Muscle of leg (tissue), 16 donors: ENCODE measurements at places on chromosomes 2 and 18.
A peak's percentile ranks its signal among the peaks of the same experiment; 100 is the strongest.

- H3K4me1 ChIP-seq = peaks cover 30% of the 10 kb centered on the region
- H3K27me3 ChIP-seq = no peaks in the 10 kb centered on the region
- peaks cover 39% of the 10 kb centered on the region for H3K36me3 ChIP-seq
These were observed 99.6 kb upstream of the MCFD2 start for GRCh38 chr2:47015206-47015605.

GRCh38 chr2:206824993-206825392, 59.6 kb downstream of the FASTKD2 start:
- no peak for DNase-seq
- H3K27ac ChIP-seq = no peak overlapping the region
- H3K36me3 ChIP-seq = no peaks in the 10 kb centered on the region
- no peaks in the 10 kb centered on the region for H3K4me1 ChIP-seq
- no peak overlapping the region for H3K4me3 ChIP-seq

DNA sequence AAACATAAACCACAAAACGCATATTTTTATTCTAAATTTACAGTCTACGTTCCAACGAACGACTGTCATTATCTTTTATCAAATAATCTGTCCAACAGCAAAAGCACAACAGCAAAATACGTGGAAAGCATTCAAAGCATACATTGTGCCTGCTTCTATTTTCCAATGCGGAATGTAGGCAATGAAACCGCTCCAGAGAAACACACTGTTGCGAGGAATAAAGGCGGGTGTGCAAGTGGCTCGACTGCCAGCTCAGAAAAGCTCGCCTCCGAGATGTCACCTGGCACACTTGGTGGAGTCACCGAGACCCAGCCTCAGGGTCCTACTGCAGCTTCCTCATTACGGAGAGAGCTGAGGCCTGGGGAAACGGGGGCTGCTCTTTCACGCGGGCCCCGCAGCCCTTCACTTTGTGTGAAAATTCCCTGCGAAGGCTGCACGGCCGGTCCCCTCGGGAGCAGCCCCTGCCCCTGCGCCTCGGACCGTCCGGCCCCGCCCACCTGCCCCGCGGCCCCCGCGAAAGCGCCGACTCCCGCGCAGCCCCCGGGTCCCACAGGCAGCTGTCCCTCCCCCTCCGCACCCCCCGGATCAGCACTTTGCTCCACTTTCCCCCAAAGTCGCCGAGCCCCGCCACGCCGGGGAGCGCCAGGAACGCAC, 752 bp downstream of the MGAT4A start:
- H3K36me3 ChIP-seq = no peaks in the 10 kb centered on the region
- H3K4me3 ChIP-seq = peak overlapping the region; percentile 47
- H3K27me3 ChIP-seq = peaks cover 5% of the 10 kb centered on the region
- H3K27ac ChIP-seq = peak overlapping the region; percentile 39
- no peaks in the 10 kb centered on the region for H3K4me1 ChIP-seq

- no peak for DNase-seq
- H3K27ac ChIP-seq = peak overlapping the region; percentile 10
- H3K4me3 ChIP-seq = no peak overlapping the region
- H3K4me1 ChIP-seq = peaks cover 10% of the 10 kb centered on the region
These were observed 2.0 kb upstream of the ZNF516 start for GRCh38 chr18:76497021-76497420.

DNA sequence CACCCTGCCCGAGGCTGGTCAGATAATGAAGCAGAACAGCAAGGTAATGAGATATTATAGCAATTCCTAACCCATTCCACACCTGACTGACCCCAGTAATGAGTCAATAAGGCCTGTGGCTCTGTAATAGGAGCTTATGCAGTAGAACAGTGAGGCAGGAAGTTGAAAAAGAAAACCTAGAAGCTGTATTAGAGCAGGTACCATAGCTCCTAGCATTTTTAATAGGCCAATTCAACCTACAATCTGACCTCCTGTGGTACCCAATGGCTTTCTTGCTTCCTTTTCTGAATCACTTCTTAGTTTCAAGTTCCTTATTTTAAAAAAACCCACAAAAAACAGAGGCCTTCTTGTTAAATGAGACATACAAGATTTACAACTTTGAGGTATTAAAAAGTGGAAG, 43.6 kb upstream of the MAP2 start:
- H3K36me3 ChIP-seq = no peaks in the 10 kb centered on the region
- no peak overlapping the region for H3K4me3 ChIP-seq
- no peaks in the 10 kb centered on the region for H3K4me1 ChIP-seq
- no peak for DNase-seq
- H3K27ac ChIP-seq = no peak overlapping the region

- H3K4me1 ChIP-seq = no peaks in the 10 kb centered on the region
- DNase-seq = no peak
- H3K36me3 ChIP-seq = no peaks in the 10 kb centered on the region
- no peak overlapping the region for H3K27ac ChIP-seq
- no peaks in the 10 kb centered on the region for H3K27me3 ChIP-seq
These were observed 13.6 kb upstream of the RTN4 start for GRCh38 chr2:55063713-55064323.

DNA sequence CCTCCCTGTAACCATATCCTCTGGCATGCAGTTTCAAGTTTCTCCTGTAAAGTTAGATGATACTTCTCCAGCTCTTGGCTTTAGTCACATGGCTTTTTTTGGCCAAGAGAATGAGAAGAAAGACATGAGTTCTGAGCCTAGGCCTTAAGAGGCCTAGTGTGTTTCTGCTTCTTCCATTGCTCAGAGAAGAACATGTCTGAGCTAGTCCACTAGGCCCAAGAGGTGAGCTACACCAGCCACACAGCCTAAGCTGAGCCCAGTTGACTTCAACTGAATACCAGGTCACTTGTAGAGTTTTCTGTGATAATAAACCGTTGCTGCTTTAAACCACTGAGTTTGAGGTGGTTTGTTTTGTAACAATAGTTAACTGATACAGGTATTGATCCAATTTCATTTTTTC, 19.9 kb upstream of the EFEMP1 start:
- no peak overlapping the region for H3K4me3 ChIP-seq
- H3K27ac ChIP-seq = no peak overlapping the region
- H3K27me3 ChIP-seq = no peaks in the 10 kb centered on the region
- no peaks in the 10 kb centered on the region for H3K4me1 ChIP-seq
- H3K36me3 ChIP-seq = no peaks in the 10 kb centered on the region
